ENCODE measurements at places on chromosomes 11 and 22. TPM values are rescaled to one million over a fixed set of nuclear protein-coding genes. Genes with fewer than 3 reads are reported as not detected.

Gene OR2AG1
- not detected for total RNA-seq

Gene SAMM50
- 40.7 TPM for total RNA-seq

Gene ACAD8
- 27.5 TPM for total RNA-seq

Gene TECTA
- total RNA-seq = 0.16 TPM

Gene PRODH
- 11.1 TPM for total RNA-seq

Gene TSG101
- total RNA-seq = 54.0 TPM

Gene USP47
- total RNA-seq = 40.3 TPM

Gene MOGAT2
- total RNA-seq = 211 TPM

Gene SYT12
- total RNA-seq = 0.29 TPM

Gene MS4A15
- not detected for total RNA-seq

Gene DGAT2
- total RNA-seq = 5.9 TPM

Gene LIF
- 9.5 TPM for total RNA-seq

All from colonic mucosa (tissue), 4 donors.